ENCODE measurements at places on chromosomes 1 and 21. TPM values are rescaled to one million over a fixed set of nuclear protein-coding genes. Genes with fewer than 3 reads are reported as not detected.

- DNase-seq = peak; percentile 95
Observed at GRCh38 chr1:1059494-1060280, 14.4 kb downstream of the RNF223 start.

Gene KLHDC9
- 7.9 TPM for polyA plus RNA-seq

Gene SERTAD4
- 3.7 TPM for polyA plus RNA-seq

DNA sequence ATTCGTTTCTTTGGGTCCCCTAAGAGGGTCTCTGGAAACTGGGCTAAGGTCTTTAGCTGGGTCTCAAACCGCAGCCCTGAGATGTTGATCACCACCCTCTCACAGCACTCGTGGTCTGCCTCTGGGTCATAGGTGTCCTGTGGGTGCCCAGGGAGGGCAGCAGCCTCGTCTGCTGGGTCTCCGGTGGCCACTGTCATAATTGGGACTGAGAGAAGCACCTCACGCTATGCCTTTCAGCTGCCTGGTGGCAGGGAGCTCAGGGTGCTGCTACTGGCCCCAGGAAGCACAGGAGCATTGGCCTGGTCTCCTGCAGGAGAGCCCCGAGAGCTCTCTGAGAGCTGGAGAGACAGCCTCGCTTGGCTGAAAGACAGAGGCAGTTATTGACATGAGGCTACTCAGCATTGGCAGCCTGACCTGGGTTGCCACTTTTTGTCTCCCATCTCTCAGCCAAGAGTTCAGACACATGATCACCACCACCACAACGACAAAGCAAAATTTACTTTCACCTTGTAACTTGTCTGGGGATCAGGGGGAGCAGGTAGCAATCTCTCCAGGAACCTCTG is 1.5 kb downstream of the KCNA2 start:
- DNase-seq = no peak

- no peak for DNase-seq
Observed at GRCh38 chr1:159848326-159848725, 14.1 kb downstream of the VSIG8 start.

Gene NES
- 5.5 TPM for polyA plus RNA-seq

DNA sequence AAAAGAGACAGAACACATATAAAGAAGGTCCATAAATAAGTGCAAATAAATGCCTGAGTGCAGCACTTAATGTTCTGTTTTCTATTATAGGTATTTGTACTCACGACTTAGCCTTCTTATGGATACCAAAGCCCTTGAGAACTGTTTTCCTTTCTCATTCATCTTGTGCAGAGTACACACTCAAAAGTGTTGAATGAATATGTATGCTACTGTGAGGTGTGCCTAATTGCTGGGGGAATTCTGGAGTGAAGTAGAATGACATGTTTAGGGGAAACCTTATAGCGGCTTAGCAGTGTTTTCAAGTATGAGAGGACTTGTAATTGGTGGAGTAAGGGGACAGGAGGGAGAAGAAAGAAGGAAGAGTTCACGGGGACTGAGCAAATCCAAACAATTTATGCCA is 157.6 kb downstream of the CACNA1E start:
- no peak for DNase-seq

DNA sequence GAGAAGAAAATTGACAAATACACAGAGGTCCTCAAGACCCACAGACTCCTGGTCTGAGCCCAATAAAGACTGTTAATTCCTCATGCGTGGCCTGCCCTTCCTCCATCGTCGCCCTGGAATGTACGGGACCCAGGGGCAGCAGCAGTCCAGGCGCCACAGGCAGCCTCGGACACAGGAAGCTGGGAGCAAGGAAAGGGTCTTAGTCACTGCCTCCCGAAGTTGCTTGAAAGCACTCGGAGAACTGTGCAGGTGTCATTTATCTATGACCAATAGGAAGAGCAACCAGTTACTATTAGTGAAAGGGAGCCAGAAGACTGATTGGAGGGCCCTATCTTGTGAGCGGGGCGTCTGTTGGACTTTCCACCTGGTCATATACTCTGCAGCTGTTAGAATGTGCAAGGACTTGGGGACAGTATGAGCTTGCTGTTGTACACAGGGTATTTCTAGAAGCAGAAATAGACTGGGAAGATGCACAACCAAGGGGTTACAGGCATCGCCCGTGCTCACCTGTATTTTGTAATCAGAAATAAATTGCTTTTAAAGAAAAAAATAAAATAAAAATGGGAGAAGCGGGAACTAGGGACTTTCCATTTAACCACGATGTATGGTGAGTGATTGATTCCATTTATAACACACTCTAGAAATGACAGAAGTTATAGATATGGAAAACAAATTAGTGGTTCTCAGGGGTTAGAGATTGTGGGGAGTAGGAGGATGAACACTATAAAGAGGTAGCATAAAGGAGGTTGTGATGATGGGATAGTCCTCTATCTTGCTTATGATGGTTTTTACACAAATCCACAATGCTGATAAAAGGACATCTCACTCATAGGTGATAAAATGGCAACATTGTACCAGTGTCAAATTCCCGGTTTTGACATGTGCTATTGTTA is 244.7 kb downstream of the MRPL39 start:
- DNase-seq = no peak

Gene KMO
- 1.3 TPM for polyA plus RNA-seq

Gene GCSAML
- not detected for polyA plus RNA-seq

GRCh38 chr1:221335161-221336101 is 406.5 kb downstream of the DUSP10 start:
- no peak for DNase-seq

- DNase-seq = no peak
Observed at GRCh38 chr1:224193319-224193966, 10.4 kb downstream of the DEGS1 start.

GRCh38 chr21:44418876-44419230 is 36.5 kb upstream of the LRRC3 start:
- DNase-seq = no peak

DNA sequence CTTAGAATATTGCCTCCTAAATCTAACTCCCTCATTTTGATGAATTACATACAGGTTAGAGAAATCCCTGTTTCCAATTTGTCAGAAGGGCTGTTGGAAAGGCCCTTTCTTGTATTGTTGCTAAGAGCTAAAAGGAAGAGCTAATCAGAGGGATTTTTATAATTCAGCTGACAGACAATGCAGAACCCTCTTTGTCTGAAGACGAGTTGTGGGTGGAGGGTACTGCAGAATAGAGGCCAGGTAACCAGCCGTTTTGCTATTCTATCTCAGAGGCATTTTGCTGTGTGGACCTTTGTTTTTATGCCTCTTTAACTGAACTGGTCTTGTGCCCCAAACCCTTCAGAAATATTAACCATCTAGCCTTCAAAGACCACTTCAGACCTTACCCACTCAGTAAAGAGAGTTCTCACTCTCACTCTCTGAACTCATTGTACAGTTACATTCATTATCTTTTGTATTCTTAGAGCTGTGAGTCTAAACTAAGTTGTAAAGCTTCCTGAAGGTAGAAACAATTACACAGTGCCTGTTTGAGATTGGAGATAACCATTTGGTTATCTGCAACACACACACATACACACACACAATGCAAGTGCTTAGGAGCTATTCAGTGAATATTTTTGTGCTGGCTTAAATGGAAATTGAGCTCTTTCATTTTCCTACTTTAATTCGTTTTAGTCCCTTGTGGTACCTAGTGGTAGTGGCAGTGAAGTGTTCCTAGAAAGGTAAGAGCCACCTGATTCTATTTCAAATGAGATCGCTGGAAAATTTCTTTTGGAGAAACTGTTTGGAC is 19.7 kb downstream of the KPNA6 start:
- DNase-seq = no peak

DNA sequence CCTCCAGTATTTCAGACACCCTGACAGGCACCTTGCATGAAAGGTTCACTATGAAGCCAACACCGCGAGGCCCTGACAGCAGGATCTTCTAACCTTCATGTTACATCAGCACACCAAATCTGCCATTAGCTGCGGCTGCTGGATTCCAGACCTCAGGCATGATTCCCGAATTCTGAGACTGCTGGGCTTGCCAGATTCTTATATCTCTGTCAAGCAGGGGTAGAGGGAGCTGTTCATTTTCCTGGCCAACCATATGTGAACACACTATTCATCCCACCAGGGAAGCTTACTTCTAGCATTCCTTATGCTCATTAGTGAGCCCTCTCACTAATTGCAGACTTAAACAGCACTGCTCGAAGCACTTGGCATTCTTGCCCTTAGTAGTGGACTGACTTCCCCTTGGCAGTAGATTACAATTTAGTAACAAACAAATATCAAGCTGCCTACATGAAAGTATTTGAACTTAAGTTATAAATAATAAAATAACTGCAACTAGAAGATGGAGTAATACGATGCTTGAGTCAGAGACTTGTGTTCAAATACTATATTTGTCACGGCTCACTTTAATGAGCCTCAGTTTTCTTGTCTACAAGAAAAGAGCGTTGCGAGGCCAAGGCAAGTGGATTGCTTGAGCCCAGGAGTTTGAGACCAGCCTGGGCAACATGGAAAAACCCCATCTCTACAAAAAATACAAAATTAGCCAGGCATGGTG is 43.3 kb downstream of the NID1 start:
- DNase-seq = no peak

- DNase-seq = no peak
Observed at GRCh38 chr1:28642056-28642846, 616 bp downstream of the TAF12 start.

DNA sequence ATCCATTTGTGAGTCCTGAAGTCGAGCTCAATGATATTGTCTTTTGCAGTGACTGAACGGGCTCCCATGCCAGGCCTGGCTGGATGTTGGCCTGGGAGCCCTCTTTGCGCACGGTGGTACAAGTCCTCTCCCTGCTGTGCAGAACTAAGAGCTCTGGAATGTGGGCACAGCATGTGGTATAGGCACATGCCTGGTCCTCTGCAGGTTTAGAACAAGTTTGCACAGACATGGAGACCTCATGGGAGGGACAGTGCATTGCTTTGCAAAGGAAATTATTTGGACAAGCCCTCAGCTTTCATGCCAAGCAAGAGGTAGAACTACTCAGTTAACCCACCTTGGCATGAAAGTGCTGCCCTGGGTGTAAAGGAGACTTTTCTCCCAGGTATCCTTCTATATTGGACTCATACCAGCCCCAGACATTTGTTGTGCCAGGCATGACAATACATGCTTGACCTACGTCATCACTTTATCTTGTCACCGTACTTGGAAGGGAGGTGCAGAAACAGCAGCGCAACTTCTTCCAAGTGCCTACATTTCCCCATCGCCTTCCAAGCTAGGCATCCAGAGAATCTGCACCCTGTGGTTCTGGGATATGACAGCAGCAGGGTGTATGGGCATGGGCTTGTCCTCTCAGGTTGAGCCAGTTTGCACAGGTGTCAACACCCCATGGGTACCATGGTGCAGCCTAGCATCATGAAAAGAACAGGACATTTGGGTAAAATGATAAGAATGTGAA is 37.6 kb upstream of the MRPS6 start:
- no peak for DNase-seq

GRCh38 chr1:224923726-224924125 is 5.7 kb upstream of the DNAH14 start:
- no peak for DNase-seq

Gene CA6
- not detected for polyA plus RNA-seq

GRCh38 chr1:113581323-113581722 is 178.0 kb downstream of the PHTF1 start:
- DNase-seq = no peak

Gene SLC9C2
- not detected for polyA plus RNA-seq

GRCh38 chr1:226751703-226752102 is 12.6 kb upstream of the ITPKB start:
- no peak for DNase-seq

DNA sequence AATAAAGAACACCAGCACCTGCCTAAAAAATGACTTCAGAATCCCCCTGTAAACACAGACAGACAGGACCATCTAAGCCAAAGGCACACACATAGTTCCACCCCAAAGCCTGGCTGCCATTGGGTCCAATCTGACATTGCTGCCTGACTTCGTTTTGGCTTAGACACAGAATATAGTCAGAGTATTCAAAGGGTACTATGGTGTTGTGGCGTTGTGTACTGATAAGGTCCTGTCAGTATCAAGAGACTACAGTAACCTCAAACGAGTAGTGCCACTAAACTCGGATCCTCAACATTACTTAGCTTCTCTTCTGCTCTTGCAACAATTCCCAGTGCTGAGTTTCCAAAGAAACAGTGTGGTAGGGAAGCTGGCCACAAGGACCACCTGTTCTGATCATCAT is 169.3 kb upstream of the NR5A2 start:
- DNase-seq = no peak

GRCh38 chr1:65467536-65467935 is 47.1 kb downstream of the LEPR start:
- no peak for DNase-seq

GRCh38 chr1:67130673-67131072 is 4.1 kb downstream of the C1orf141 start:
- no peak for DNase-seq

Gene C1orf185
- polyA plus RNA-seq = not detected

DNA sequence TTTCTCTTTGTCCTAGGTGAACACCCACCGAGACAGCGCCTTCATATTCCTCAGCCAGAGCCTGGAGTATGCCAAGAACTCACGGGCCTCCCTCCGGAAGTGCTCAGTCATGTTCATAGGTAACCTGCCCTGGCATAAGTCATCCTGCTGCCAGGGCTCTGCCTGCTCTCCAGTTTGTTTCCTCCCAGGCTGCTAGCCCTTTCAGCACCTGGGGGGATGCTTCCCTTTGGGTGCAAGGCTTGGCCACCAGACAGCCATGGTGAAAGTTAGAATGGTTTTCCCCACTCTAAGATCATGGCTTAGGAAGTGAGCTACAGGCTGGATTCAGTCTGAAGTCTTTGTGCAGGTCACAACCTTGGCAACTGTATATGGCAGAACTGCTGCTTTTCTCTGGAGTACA is 9.2 kb upstream of the TTC4 start:
- no peak for DNase-seq

DNA sequence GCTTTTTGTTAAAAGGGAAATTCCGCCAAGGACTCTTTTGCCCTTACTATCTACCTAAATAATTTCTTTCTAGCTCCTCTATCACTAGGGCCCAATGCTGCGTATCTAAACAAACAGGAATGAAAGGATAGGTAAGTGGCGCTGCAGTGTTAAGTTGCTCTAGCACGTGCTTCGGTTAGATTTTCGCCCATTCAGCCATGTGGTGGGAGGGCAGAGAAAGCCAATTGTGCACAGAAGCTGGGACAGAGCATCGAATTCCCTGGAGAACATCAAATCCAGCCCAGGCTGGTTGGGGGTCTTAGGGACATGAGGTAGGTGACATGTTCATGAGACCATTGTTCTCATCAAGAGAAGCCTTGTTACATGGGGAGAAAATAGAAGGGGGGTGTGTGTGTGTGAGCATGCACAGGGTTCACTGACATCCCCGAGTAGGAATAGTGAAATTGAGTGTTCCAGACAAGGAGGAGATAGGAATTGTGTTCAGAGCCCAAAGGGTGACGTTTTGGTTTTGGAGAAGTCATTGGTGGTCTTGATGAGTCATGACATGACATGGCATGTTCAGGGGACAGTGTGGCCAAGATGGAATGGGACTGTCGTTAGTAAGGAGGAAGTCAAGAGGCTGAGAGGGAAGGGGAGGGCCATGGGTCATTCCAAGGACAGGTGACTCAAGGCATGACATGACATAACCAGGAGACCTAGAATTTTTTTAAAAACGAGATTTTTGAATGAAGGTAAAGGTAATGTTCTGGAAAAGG is 107.1 kb downstream of the TLR5 start:
- DNase-seq = no peak

GRCh38 chr1:229025576-229025975 is 245.3 kb upstream of the RAB4A start:
- no peak for DNase-seq

GRCh38 chr1:227136210-227136820 is 182.0 kb downstream of the CDC42BPA start:
- no peak for DNase-seq

Gene TRPM2
- polyA plus RNA-seq = 4.9 TPM

- no peak for DNase-seq
Observed at GRCh38 chr21:34797921-34798535, 129.2 kb downstream of the CLIC6 start.

GRCh38 chr1:201790261-201790660 is 38.7 kb upstream of the IPO9 start:
- DNase-seq = peak; percentile 58

Gene KRTAP19-7
- not detected for polyA plus RNA-seq
